NCI-H1436 (cell line): ENCODE measurements at places on chromosomes 6 and 20.

DNA sequence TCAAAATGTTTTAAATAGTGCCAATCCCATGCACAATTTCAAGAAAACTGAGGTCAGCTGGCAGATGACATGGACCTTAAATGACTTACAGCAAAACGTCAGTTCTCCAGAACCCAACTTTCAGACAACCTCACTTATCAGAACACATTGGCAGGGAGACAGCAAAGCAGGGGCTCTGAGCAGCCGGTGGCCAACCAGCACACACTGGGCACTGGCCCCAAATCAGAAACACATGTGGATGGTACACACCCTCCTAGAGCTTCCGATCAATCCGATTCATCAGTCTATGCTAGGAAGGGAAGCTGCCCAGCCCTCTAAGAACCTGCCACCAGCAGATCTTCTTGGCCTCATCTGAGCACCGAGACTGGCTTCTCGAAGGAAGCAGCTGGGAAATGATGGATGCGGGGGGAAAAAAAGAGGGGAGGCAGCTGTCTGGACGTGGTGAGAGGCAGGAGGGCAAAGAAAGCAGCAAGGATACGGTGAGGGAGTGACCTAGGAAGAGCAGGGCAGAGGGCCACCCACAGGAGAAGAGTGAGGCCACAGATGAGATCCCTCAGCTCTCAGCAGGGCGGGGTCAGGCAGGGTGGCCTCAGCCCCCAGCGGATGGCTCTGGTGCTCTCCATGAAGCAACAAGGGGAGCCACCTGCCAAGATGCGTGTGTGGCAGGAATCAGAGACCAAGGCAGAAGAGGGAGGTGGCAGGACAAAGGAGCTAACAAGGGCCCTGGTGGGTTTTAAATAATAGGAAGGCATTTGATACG is 32.9 kb downstream of the TAF4 start:
- no peak for DNase-seq

DNA sequence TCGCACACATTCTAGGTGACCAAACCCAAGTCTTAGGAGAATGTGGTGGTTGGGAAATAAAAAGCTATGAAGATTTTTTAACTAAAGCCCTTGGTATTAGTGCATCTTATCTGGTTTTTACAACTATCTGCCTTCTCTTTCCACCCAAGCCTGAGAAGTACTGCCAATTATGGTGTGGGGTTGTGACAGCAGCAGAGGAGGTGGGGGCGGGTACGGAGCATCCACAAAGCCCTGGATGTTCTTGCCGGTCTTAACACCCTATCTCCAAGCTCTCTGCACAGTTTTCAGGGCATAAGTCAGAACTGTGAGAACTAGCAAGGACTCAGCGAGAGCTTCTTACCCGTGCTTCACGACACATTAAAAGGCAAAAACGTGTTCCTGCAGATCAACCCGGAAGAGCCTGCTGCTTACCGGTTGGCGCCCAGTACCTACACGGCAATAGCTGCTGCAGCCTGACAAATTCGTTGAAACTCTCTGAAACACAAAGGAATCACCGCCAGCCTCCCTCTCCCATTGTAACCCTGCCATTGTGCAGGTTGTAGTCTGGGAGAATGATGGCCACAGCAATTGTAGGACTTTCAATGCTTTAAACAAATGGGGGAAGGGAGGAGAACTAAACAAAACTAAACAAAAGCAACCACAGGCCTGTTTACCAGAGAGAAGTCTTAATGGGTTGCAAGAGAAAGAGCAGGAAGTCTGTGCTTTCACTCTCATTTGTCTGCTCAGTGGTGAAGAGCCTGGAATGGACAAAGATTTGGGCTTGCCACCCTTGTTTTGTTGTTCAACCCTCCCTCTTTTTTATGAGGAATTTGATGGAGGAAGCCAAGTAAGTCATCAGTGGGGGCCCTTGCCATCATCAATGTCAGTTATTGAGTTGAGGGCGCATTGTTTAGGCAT is 461.0 kb upstream of the JARID2 start:
- peak; percentile 36 for DNase-seq

DNA sequence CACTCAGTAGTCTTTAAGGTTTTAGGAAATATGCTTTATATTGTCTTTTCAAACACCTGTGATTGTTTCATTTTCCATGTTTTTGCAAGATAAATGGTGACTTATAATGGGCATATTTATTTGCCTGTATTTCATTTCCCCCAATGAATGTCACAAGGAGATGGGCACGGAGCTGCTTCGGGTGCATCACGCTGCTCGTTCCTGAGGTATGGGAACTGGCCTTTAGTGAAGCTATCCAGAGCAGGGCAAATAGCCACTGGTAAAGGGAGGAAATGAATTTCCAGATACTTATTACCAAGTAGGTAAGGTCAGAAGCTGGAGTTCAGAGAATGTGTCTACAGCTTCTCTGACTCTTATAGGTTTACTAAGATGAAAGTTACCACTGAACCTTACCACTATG is 3.7 kb downstream of the POU3F2 start:
- no peak for DNase-seq

DNA sequence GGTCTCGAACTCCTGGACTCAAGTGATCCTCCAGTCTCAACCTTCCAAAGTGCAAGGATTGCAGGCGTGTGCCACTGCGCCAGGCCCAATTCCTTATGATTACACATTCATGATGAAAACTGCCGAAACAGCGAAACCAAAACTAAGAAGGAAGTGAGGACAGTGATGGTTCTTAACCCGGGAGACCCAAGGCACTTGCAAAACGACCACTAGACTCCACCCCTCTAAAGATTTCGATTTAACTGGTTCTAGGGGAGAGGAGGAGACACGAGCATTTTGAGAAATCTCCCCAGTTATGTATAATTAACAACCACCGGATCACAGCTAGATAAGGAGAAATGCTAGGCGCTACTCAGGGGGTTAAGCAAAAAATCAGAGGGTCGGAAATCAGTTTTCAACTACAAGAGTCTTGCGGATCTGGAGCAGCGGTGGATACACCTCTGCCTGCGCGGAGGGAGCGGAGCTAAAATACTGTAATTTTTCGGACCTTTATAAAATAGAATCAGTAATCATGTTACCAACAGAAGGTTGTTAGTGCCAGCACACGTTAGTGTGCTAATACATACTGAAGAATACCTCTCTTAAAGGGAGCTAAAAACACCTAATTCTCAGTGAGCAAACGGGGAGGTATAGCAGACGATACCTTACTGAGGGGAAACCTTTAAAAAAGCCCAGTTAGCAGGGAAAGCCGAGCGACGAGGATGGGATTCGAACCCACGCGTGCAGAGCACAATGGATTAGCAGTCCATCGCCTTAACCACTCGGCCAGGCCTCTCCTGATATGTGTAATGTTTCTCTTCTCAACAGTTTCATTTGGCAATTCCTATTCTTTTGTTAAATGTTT is 60.0 kb upstream of the BTN3A2 start:
- DNase-seq, result peak; percentile 28

- no peak for DNase-seq
Measured at GRCh38 chr6:44415449-44415848, 27.9 kb downstream of the CDC5L start.

GRCh38 chr20:31822421-31823330 is 3.5 kb downstream of the MYLK2 start:
- peak; percentile 54 for DNase-seq

DNA sequence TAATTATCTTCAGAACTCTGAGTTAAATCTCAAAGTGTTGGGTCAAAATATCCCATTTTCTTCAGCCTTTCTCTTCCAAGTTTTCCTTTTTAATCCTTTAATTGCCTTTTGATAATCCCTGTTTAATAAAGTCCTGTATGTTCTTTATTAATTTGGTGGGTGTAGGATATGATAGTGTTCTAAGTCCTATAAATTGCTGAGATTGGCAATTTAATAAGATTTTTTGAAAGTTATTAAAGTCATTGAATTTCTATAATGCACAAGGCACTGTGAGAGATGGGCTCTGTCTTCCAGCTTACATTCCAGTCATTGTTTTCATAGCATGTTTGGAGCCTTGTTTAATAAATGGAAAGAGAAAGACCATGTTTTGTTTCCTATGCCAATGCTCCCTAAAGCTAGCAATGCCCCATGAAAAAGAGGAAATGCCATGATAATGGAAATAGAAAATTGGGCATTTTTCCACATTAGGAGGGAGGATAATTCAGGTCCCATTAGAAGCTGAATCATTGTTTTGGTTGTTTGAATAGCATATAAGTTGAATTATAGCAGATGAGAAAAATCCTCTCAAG is 404.8 kb downstream of the CD109 start:
- DNase-seq, result no peak

- no peak for DNase-seq
Measured at GRCh38 chr20:48143435-48144081, 358.3 kb upstream of the SULF2 start.

DNA sequence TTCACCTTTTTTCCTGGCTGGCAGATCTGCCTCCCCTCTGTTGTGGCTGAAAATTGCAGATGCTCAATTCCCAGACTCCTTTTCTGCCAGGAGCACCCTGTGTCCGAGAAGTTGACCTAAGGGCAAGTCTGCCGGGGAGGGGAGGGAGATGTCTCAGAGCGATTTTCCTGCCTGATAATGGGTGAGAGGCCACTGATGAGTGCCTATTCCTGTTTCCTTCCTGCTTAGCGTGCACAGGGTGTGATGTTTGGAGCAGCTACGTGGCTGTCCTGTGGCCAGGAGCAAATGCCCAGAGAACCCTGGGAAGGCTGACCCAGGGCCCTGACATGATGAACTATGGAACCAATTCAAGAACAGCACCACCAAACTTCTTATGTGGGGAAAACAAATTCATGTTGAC is 22.5 kb downstream of the SOX4 start:
- no peak for DNase-seq

- no peak for DNase-seq
Measured at GRCh38 chr20:36101192-36101591, 53.3 kb upstream of the EPB41L1 start.

DNA sequence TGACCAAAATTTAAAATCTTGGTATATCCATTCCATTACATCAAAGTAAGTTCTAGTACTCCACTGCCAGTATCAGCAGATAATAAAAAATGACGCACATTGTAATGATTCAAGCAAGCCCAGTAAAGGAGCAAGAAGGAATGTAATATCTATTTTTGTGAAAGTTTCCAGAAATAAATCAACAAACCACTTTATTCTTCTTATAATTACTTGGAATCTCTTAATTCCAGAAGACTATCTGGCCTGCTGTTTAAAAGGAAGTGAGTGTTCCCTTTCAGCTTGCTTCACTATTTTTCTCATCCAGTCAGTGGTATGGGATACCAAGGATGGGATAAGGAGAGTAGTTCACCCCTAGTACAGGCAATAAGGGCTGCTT is 42.2 kb upstream of the DSE start:
- no peak for DNase-seq

DNA sequence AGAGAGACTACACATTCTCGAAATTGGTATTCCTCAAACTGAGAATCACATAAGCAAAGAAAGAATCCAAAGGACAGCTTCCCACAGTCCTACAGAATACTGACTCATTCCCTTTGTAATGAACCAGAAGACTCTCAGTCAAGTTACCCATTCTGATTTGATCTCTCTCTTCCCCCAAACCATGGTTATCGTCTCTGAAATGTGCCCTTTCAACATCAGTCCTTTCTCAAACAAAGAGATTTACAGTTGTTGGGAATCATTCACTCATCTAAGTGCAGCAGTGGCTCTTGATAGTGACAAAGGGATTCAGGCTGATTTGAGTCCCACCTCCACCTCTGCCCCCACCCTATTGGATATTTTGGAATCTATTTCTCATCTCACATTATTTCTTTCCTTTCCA is 15.0 kb upstream of the RSPO3 start:
- no peak for DNase-seq

DNA sequence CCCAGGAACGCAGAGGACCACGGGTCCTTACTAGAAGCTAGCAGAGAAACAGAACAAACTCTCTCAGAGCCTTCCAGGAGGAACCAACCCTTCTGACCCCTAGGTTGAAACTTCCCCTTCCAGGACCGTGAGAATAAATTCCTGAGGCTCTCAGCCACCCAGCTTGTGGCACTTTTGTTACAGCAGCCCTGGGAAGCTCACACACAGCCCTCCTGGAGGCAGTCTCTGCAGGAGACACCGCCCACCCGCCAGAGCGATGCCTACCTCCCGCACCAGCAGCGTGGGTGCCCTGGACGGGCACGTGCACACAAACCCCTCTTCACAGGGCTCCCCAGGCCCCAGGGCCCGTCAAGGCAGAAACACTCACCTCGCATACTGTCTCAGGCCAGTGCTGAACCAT is 4.2 kb downstream of the RNASET2 start:
- no peak for DNase-seq

DNA sequence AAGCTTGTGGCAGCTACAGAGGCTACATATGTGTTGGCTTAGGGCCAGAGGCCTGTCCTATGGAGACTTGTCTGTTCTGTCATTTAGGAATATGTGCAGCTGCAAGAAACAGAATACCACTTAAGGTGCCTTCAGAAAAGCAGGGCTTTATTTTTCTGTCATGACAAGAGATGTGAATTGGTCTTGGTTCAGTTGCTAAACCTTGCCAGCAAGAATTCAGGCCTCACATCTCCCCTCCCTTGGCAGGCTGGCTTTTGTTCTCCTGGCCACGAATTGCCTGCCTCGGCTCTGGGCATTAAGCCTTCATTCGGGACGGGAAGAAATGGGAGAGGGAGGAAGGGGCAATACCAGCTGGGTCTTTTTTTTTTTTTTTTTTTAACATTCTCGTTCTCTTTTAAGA is 82.4 kb upstream of the TGM3 start:
- no peak for DNase-seq

DNA sequence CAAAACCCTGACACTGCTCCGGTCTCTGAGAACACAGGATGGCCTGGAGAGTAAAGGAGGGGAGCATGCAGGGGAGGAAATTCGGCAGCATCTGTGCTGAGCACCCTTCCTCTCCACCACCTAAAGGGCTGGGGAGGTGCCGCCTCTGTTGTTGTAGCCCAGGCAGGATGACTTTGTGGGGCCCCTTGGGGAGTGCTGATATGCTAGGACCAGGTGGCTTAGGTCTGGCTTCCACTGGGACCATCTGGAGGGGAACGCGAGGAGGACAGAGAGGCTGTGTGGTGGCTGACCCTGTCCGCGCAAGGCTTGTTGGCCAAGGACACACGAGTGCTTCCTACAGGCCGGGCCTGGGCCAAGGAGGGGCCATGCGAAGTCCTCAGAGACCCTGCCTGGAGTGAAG is 9.9 kb upstream of the RPS6KA2 start:
- DNase-seq, result no peak

DNA sequence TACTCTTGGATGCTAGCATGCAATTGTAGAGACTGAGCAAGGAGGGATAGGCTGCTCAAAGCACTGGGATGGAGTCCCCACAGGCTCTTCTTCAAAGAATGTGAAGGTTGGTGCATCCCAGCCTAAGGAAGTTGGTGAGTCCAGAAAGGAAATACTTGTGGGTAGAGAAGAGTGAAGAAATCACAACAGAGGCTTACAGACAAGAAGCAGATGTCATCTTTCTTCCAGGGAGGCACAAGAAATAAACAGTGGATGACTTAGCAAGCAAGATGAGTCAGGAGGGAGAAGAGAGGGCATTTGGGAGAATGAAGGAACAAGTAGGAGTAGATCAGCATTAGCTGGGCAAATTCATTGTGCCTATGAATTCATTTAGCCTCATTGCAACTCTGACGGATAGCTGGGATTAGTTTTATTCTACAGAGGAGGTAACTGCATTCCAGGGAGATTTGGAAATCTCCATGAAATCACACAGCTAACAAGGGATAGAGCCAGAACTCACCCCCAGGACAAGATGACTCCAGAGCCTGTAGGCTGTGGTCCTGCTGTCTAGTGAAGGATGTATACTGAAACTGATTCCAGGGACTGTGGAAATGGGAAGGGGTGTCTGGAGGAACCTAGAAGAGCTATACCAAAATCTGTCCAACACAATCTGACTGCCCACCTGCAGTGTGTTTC is 125.8 kb upstream of the SPTLC3 start:
- DNase-seq, result no peak

- DNase-seq, result no peak
Measured at GRCh38 chr6:135093578-135093977, 39.0 kb upstream of the HBS1L start.

GRCh38 chr6:127301199-127301700 is 34.6 kb downstream of the RNF146 start:
- DNase-seq, result no peak
